DND-41 (cell line): ENCODE measurements at places on chromosomes 2 and 18.

- peaks cover 3% of the 10 kb centered on the region; the same call in 1 of the 2 replicates for H3K36me3 ChIP-seq
- peak overlapping the region; percentile 79 for H3K4me3 ChIP-seq
- DNase-seq, result no peak
- peak overlapping the region; percentile 74 for H3K27ac ChIP-seq
Measured at GRCh38 chr2:69386360-69386759, 667 bp downstream of the GFPT1 start.

DNA sequence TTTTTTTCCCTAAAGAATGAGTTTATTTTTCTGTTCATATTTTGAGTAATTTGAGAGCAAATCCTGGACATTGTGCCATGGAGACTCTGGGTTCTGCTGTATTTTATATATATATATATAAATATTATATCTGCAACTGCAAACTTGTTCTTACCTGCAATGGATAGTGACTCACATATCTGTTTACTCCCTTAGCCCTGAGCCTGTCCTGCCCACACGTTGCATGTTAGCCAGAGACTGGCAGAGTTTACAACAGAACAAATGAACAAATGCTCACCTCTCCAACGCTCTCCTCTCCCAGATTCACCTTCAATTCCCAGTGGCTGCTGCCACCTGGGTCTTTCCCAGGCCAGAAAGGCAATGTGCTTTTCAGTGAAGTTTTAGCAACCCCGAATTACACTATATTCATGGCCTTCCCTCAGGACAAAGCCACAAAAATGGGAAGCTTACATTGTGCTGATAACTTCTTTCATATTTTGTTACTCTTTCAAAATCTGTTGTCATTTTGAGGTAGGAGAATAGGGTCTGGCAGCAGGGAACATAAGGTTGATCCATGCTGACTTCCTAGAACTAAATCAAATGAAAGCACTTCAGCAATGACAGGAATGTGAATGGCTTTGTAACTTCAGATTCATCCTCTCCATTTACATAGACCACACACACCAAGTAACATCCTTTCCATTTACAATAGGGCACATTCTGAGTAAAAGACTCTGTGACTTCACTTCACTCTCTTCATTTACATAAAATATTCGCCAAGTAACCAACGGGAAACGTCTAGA lies 105.4 kb upstream of the FAM110C start:
- DNase-seq, result no peak
- H3K4me3 ChIP-seq, result no peak overlapping the region
- H3K27ac ChIP-seq, result no peak overlapping the region
- H3K27me3 ChIP-seq, result peaks cover 7% of the 10 kb centered on the region
- H3K36me3 ChIP-seq, result no peaks in the 10 kb centered on the region
- no peaks in the 10 kb centered on the region for H3K4me1 ChIP-seq

GRCh38 chr2:238142382-238143205 lies 4.1 kb downstream of the KLHL30 start:
- no peak overlapping the region for H3K27ac ChIP-seq
- no peaks in the 10 kb centered on the region for H3K4me1 ChIP-seq
- no peak for DNase-seq
- H3K36me3 ChIP-seq, result no peaks in the 10 kb centered on the region
- no peaks in the 10 kb centered on the region for H3K27me3 ChIP-seq

- no peaks in the 10 kb centered on the region for H3K27me3 ChIP-seq
- H3K36me3 ChIP-seq, result peaks cover 9% of the 10 kb centered on the region
- H3K4me3 ChIP-seq, result no peak overlapping the region
Measured at GRCh38 chr2:233117351-233117750, 57.2 kb downstream of the INPP5D start.

DNA sequence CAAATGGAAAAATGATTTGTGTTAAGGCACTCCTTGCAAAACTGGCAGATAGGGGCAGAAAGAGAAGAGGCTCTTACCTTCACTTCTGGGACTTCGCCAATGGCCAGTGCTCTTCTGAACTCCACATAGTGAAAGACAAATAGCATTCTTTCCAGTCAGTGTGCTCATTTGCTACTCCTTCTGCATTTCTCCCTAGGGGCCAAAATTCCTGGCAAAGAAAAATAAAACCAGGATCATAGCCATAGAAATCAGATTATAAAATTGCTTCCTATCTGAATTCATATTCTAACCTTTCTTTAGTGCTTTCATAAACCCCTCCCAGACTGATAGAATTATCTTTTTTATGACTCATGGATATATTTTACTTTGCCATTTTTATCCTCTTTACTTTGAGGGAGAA lies 56.9 kb upstream of the PELI1 start:
- no peak for DNase-seq
- no peak overlapping the region for H3K27ac ChIP-seq
- H3K4me3 ChIP-seq, result no peak overlapping the region
- no peaks in the 10 kb centered on the region for H3K36me3 ChIP-seq

DNA sequence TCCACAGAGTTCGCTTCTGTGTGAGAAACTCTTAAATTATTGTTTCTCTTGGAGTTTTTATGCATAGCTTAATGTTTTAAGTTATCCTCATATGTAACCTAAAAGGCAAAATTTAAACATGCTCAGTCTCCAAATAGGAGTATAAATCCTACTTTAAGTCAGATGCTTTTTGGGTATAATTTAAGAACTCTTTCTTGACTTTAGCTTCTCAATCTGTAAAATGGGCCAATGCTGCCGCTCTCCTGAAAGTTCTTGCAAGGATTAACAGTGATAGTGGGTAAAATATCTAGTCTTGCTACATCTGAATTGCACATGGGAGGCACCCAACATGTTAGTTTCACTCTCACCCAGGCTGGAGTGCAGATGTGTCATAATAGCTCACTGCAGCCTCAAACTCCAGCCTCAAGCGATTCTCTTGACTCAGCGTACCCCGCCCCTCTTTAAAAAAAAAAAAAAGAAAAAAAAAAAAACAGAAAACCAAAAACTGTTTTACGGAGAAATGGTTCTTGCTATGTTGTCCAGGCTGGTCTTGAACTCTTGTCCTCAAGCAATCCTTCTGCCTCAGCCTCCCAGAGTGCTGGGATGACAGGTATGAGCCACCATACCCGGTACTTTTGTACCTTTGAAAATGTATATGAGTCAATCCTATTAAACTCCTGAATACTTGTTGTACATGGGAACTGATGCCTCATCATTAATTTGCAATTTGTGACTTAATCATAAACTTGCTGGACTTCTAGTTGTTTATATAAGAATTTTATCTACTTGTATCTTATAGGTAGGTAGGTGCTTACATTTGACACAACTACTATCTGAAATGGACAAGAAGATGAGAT lies 1.8 kb downstream of the FBXO48 start:
- H3K36me3 ChIP-seq, result no peaks in the 10 kb centered on the region; the same call in 1 of the 2 replicates
- H3K27me3 ChIP-seq, result no peaks in the 10 kb centered on the region
- DNase-seq, result no peak
- no peak overlapping the region for H3K27ac ChIP-seq
- H3K4me3 ChIP-seq, result no peak overlapping the region; the same call in 1 of the 2 replicates
- peaks cover 53% of the 10 kb centered on the region for H3K4me1 ChIP-seq

DNA sequence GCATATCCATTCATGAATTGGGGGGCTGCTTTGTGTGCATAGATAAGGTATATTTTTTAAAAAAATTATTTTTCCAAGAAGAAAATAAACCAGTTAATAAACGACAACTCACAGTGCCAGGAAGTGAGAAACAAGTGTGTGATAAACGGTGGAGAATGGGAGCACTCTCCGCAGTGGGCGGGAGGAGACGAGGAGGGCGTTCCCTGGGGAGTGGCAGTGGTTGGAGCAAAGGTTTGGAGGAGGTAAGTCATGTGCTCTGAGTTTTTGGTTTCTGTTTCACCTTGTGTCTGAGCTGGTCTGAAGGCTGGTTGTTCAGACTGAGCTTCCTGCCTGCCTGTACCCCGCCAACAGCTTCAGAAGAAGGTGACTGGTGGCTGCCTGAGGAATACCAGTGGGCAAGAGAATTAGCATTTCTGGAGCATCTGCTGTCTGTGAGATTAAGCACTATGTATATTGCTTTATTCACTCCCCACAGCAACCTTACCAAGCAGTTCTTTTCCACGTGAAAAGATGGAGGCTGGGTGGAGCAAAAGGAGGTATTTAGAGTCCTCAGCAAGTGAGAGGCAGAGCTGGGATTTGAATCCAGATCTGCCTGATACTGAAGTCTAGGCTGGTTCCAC lies 27.0 kb upstream of the CASP8 start:
- H3K27ac ChIP-seq, result peak overlapping the region; percentile 93
- DNase-seq, result peak; percentile 96
- H3K36me3 ChIP-seq, result peaks cover 24% of the 10 kb centered on the region

GRCh38 chr18:57466745-57467409 lies 31.7 kb downstream of the ONECUT2 start:
- DNase-seq, result no peak
- no peak overlapping the region for H3K27ac ChIP-seq
- no peak overlapping the region for H3K4me3 ChIP-seq

DNA sequence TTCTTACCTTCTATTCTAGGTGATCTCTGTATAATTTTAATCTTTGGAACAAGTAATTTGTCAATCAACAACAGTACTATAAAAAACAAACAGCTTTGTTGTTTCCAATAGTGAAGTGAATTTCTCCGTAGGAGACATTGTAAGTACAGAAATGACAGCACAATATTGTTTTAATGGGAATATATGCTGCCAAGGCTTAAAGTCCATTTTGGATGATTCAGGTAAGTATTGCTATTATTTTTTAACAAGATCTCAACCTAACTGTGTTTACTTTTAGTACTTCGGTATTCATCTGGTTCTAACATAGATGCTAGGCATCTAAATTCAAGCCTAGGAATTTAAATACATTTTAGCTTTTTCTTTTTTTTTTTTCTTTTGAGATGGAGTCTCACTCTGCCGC lies 105.8 kb downstream of the MEP1B start:
- H3K4me1 ChIP-seq, result no peaks in the 10 kb centered on the region
- H3K36me3 ChIP-seq, result no peaks in the 10 kb centered on the region
- H3K27ac ChIP-seq, result no peak overlapping the region
- no peak overlapping the region for H3K4me3 ChIP-seq
- DNase-seq, result no peak
- H3K27me3 ChIP-seq, result no peaks in the 10 kb centered on the region

DNA sequence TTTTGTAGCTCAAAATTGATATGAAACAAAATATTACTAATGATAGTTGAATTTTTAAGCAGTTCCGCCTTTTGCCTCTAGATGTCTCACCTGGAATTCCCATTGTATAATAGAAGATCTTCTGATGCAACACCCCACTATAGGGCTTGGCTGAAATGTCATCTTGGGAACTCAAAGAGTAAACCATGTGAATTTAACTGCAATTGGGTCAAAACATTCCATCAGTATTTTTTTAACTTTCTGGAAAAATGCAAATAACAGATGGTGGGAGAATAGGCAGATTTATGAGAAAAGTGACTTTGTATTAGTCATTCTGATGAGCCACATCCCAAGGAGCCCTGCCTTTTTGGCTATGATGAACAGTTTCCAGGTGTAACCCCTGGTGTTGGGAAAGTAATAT lies 489.9 kb downstream of the NYAP2 start:
- H3K4me3 ChIP-seq, result no peak overlapping the region
- no peaks in the 10 kb centered on the region for H3K4me1 ChIP-seq
- DNase-seq, result peak; percentile 4
- no peaks in the 10 kb centered on the region for H3K36me3 ChIP-seq

DNA sequence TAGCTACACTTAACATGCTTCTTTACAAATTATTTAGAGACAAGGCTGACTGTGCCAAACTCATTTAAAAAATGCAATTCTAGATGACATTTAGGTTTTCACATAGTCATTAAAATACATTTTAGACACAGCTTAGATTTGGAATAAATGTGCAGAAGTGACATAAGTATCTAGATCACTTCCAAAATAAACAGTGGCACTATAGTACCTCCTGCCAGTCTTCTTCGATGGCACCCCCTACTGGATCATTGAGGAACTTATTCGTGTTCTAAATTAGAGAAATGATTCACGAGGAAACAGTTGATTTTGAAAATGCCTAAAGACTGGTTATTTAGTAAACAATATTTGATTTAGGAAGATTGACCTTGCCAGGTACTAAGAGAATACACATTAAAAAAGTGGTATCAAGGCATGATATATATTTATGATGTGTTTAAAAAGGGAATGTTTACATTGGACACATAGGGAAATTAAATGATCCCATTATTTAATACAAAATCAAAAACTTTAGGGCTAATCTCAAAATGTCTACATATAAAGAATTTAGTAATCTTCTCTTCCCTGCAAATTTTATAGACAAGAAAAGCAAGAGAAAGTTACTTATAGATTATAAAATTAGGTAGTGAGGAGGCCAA lies 323.9 kb downstream of the XIRP2 start:
- no peak overlapping the region for H3K27ac ChIP-seq
- H3K36me3 ChIP-seq, result no peaks in the 10 kb centered on the region
- H3K4me3 ChIP-seq, result no peak overlapping the region
- peak; percentile 10 for DNase-seq

- H3K36me3 ChIP-seq, result no peaks in the 10 kb centered on the region
- DNase-seq, result no peak
- no peaks in the 10 kb centered on the region for H3K4me1 ChIP-seq
- H3K27ac ChIP-seq, result no peak overlapping the region
Measured at GRCh38 chr18:14768241-14768640, 20.3 kb downstream of the ANKRD30B start.

DNA sequence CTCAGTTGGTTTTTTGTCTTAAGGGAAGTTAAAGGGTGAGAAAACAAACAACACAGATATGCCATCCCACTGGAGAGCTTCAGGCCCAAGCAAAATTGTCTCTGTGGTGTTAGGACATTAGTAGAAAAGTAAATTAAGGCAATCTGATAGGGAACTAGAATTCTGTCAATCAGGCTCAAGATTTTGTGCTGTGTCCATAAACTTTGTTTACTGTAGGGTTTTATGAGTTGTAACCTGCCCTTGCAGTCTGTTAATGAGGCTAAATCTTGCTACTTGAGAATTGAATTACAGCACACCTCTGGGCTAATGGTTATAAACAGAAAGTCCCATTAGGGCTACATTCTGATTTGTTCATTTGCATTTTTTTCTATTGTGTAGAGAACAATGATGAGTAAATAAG lies 78.0 kb upstream of the OTX1 start:
- no peaks in the 10 kb centered on the region for H3K27me3 ChIP-seq

DNA sequence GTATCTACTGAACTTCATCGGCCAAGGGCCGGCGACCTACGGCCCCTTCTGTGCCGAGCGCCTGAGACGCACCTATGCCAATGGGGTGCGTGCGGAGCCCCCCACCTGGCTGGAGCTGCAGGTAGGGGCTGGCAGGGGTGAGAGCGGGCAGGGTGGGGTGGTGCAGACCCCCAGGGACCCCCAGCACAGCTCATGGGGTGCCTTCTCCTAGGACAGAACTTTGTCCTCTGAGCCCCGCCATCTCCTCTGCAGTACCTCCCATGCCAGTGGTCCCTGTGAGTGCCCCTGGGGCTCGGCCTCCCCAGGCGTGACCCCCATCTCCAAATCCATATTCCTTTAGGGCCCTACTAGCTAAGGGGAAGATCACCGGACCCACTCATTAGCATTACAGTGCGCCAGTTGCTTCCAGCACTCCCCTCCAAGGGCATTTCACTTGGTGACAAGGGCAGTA lies 23.9 kb upstream of the GPR17 start:
- DNase-seq, result no peak
- peaks cover 68% of the 10 kb centered on the region for H3K36me3 ChIP-seq
- H3K4me3 ChIP-seq, result no peak overlapping the region
- H3K27me3 ChIP-seq, result no peaks in the 10 kb centered on the region
